ENCODE measurements at places on chromosomes 1 and 21.

- no peak for DNase-seq
These were observed at the start of gene ELF3 for GRCh38 chr1:202010180-202011015. Gene ELF3, plus strand, starts transcription at chr1:202010587. Its CDS starts 550 bp downstream, at chr1:202011137.

- DNase-seq, result no peak
These were observed 150.3 kb downstream of the IFI44 start for GRCh38 chr1:78799926-78800325.

DNA sequence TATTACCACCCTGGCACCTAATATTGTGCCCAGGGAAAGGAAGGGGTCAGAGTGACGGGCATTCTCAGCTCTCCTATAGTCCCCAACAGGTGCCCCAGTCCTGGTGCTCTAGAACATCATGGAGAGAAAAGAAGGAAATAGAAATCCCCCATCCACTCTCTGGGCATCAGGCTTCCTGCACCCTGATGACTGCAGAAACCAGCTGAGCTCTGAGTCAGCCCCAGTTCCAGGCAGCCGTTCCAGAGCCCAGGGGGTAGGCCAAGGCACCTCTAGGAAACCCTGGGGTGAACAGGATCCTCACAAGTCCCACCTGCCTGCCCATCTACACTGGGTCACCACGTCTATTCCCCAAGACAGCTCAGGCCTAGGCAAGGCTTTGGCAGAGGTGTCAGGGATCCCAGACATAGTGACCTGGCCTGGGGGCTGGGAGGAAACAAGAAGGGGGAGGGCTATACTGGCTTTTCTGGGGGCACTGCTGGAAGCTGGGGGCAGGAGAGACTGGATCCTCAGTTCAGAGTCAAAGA is 709 bp downstream of the NECTIN4 start:
- no peak for DNase-seq

DNA sequence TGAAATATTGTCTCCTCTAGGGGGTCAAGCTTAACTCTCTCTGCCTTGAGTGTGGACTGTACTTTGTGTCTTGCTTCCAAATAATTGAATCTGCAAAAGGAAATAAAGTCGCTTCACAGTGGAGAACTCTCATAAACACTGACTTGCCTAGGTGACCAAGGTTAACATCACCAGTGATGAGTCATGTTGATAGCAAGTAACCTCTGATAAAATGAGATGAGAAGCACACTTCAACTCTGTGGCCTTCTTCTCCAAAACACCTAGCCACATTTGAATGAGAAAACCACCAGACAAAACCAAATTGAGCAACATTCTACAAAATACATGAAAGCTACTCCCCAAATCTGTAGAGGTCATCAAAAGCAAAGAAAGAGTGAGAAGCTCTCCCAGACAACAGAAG is 37.6 kb downstream of the PDE4B start:
- peak; percentile 70 for DNase-seq

GRCh38 chr1:18922319-18922726 is 20.0 kb upstream of the ALDH4A1 start:
- DNase-seq, result no peak

DNA sequence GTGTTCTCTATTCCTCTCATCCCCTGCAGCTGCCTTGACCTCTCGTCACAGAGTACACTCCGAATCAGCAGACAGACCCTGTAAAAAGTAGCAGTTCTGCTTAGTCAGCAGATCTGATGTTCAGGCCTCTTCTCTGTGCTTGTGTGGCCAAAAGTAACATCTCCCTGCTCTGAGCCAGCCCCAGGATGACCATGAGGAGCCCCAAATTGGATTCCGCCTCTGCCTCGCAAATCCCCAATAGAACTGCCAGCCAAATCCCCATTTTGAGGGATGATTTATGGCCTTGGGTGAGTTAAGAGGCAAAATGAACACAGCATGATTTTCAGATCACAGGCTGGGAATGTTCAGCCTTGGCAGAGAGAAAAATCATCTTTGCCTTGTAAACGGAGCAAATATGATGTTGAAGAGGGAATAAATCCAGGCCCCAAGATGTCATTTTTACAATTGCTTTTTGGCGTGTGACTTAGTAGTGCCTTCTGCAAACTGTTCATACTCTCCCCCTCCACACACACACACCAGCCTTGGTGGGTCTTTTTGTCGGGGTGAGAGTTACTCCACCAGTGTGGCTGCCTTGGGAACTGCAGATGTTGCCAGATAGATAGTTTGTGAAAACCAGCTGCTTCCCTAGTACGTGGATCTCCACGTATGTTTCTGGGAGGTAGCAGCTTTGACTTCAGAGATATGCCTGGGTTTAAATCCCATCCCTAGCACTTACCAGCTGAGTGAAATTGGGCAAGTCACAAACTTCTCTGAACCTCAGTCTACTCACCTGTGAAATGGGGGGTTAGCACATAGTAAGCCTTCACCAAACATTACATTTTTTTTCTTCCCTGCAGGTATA is 77.8 kb downstream of the MAN1C1 start:
- no peak for DNase-seq

DNA sequence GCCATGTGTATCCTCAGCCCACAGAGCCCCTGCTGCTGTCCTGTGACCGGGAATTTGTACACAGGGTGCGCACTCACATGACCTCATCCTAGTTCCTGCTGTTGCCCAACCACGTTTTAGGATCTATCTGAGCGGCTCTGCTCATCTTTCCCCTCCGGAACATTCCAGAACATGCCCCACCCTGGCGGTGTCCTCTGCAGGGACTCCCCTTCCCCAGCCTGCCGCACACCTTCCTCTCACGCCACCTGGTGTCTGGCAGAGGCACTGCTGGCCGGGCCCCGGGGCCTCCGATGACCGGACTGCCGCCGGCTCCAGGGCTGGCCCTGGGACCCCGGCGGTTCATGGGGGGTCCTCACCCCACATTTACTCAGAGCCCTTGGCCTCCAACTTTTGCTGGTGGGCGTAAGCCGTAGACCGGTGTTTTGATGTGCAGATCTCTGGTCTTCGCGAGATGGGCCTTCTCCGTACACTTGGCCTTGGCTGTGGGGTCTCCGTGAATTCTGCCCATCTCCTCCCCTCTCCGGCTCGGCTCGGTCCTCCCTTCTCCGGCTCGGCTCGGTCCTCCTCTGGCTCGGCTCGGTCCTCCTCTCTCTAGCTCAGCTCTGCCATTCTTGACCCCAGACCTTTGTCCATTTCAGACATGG is 29.5 kb downstream of the ARHGEF16 start:
- DNase-seq, result peak; percentile 86

- no peak for DNase-seq
These were observed 110.2 kb downstream of the EIF4G3 start for GRCh38 chr1:21066356-21067012.

DNA sequence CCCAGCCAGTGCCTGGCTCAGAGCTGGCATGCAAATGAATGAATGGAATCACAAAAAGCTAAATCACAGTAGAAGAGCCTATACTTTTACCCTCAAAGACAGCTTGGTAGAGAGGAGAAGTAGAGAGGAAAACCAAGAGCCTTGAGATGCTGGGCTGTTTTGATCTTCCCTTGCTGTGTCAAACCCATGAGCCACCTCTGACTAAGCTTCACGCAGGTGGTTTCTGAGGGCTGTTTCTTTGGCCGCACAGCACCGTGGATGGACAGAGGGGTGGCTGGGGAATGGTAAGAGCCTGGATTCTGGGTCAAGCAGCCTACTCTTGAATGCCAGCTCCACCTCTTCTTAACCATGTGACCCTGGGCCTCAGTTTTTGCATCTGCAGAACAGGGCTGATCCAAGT is 18.6 kb downstream of the ABCG1 start:
- peak; percentile 82 for DNase-seq

GRCh38 chr1:217524787-217525520 is 105.9 kb downstream of the GPATCH2 start:
- DNase-seq, result no peak

DNA sequence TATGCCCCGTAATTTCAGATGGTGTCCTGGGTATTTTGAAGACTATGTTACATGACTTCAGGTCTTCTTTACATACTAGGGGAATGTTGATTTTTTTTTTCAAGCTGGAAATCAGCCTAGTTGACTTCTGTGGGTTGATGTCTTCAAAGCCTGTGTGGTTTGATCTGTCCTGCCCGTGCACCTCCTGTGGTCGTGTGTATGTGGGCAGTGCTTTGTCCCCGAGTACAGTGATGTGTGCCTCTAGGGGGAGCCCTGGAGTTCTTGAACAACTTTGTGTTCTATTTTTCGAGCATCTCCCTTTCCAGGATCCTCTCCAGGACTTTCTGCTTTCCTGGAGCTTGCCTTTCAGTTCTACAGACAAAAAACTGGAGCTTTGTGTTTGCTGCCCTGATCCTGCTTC is 28.9 kb downstream of the OBSCN start:
- peak; percentile 65 for DNase-seq

DNA sequence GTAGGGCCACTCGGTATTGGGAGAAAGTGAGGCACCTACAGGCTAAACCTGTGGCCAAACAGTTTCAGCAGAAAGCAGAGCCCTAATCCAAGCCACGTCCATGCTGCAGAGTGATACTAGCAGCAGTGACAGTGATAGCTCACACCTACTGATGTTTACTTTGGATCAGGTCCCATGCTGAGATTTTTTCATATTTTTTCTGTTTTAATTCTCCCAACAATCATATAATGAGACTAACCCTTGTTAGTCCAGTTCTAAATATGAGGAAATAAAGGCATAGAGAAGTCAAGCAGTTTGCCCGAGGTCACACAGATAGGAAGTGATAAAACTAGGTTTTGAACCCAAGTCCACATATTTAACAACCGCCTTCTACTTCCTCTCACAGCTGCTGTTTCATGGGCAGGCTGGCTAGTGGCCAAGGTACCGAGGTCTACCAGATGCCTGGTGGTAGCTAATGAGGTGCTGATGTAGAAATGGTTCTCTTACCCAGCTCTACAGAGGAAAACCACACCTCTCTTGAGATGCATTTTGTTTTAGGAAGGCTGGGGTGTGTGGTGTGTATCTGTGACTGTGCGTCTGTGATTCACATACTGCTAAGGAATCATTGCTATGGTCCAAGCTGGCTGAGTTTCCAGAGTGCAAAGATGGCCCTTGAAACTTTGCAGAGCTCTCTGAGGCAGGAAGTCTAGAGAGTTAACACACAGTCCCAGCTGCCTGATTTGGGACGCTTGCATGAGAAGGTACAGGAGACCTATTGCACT is 80.3 kb upstream of the ARTN start:
- no peak for DNase-seq
